ENCODE measurements at places on chromosomes 3 and 15. TPM values are rescaled to one million over a fixed set of nuclear protein-coding genes. Genes with fewer than 3 reads are reported as not detected.

Gene ARGFX
- total RNA-seq = not detected

Gene ALS2CL
- total RNA-seq = 93.6 TPM

Gene ANKUB1
- total RNA-seq = not detected

Gene ZMAT3
- total RNA-seq = 58.0 TPM

Gene ABHD10
- total RNA-seq = 26.0 TPM

GRCh38 chr3:29345516-29346300 lies 64.8 kb downstream of the RBMS3 start:
- H3K4me3 ChIP-seq = no peak overlapping the region
- H3K27me3 ChIP-seq = no peaks in the 10 kb centered on the region
- peaks cover 5% of the 10 kb centered on the region for H3K4me1 ChIP-seq
- DNase-seq = no peak

DNA sequence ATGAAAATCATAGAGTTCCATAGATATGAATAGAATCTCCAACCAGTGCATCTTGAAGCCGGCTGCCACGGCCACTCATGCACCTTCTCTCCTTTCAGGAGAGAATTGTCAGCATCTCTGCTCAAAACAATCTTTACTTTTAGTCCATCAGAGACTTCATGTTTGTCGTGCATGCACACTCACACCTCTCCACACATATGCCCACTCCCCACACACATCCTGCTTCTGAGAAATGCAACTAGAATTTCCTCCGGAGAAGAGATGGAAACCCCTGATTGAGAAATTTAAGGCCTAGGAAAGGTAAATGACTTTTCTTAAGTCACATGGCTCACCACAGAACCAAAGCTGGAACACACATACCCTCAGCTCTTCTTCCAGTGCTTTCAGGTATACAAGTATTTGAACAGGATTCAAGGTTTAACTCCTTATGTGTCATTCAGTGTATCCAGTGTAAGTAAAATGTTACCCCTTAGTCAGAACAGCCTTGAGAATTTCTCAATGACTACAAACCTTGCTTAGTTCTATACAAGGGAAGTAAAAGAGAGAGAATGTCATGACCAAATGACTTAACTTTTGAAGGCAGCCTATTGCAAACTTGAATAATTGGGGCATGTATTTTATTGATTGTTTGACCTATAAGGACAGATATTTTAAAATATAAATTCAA lies 69.1 kb upstream of the TSEN2 start:
- H3K36me3 ChIP-seq = no peaks in the 10 kb centered on the region
- DNase-seq = no peak
- no peak overlapping the region for H3K27ac ChIP-seq
- no peaks in the 10 kb centered on the region for H3K27me3 ChIP-seq

- no peaks in the 10 kb centered on the region for H3K4me1 ChIP-seq
- H3K36me3 ChIP-seq = no peaks in the 10 kb centered on the region
- no peak overlapping the region for H3K27ac ChIP-seq
- no peak for DNase-seq
- H3K4me3 ChIP-seq = no peak overlapping the region
Observed at GRCh38 chr3:82274897-82275296, 513.5 kb upstream of the GBE1 start.

- H3K36me3 ChIP-seq = peaks cover 70% of the 10 kb centered on the region
- H3K27ac ChIP-seq = no peak overlapping the region
- DNase-seq = peak; percentile 24
- H3K4me3 ChIP-seq = no peak overlapping the region
- no peaks in the 10 kb centered on the region for H3K4me1 ChIP-seq
Observed at GRCh38 chr3:42195879-42196330, 70.1 kb downstream of the CCK start.

GRCh38 chr3:38343797-38344594 lies 2.6 kb upstream of the XYLB start:
- H3K36me3 ChIP-seq = no peaks in the 10 kb centered on the region
- no peak for DNase-seq
- H3K4me1 ChIP-seq = peaks cover 8% of the 10 kb centered on the region
- no peaks in the 10 kb centered on the region for H3K27me3 ChIP-seq
- no peak overlapping the region for H3K27ac ChIP-seq

GRCh38 chr3:143668924-143669790 lies 179.1 kb downstream of the SLC9A9 start:
- H3K36me3 ChIP-seq = no peaks in the 10 kb centered on the region
- H3K4me3 ChIP-seq = no peak overlapping the region
- H3K4me1 ChIP-seq = peaks cover 2% of the 10 kb centered on the region
- no peak for DNase-seq

DNA sequence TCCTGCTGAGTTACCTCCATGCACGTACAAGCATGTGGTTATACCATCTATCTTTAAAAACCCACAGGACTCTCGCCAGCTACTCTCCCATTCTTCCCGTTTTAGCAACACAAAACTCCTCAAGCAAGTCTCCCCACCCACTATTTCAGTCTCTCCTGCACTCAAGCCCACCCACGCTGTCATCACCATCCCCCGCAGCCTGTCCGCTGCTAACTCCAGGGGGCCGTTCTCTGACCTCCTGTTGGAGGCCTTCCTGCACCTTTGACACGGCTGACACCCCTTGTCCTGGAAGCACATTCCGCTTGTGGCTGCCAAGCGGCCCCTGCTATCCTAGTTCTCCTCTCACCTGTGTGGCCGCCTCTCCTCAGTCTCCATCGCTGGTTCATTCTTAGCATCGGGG lies 7.5 kb upstream of the PCSK6 start:
- H3K27me3 ChIP-seq = peaks cover 45% of the 10 kb centered on the region
- H3K36me3 ChIP-seq = peaks cover 5% of the 10 kb centered on the region

DNA sequence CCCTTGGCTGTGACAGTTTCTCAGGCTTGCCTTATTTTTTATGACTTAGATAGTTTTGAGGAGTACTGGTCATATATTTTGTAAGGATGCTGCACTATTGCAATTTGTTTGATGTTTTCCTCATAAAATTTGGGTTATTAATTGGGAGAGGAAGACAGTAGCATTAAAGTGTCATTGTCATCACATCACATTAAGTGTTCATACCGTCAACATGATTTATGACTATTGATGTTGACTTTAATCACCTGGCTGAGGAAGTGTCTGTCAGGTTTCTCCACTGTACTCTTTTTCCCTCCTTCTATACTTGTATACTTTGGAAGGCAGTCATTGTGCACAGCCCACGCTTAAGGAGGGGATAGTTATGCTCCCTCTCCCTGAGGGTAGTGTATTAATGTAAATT lies 26.9 kb downstream of the TRIM69 start:
- H3K4me3 ChIP-seq = no peak overlapping the region
- H3K27me3 ChIP-seq = peaks cover 20% of the 10 kb centered on the region
- no peaks in the 10 kb centered on the region for H3K36me3 ChIP-seq
- no peaks in the 10 kb centered on the region for H3K4me1 ChIP-seq
- no peak for DNase-seq
